ENCODE measurements at places on chromosomes 5 and 9. TPM values are rescaled to one million over a fixed set of nuclear protein-coding genes. Genes with fewer than 3 reads are reported as not detected.

DNA sequence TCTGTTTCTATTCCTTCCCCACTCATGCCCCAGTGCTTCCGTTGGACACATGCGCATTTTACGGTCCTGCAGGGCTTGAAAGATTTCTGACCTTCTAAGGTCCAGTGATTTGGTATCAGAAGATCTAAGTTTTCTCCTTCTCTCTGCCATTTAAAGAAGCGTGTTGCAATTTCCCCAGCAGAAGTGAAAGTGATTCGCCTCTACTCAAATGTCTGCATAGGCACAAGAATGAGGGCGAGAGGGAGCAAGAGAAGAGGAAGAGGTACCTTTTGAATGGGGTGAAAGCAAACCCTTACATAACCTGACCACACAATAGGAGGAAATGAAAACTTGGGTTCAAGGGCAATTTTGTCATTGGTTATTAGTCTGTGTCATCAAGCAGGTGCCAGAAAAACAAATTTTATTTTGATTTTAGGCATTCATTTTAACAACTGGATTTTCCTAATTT, 31.7 kb upstream of the NR3C1 start:
- no peak for DNase-seq

- DNase-seq: peak; percentile 59
Observed at GRCh38 chr5:2509527-2509926, 241.9 kb downstream of the IRX2 start.

GRCh38 chr9:15155826-15156225, 151.2 kb downstream of the TTC39B start:
- DNase-seq: no peak

DNA sequence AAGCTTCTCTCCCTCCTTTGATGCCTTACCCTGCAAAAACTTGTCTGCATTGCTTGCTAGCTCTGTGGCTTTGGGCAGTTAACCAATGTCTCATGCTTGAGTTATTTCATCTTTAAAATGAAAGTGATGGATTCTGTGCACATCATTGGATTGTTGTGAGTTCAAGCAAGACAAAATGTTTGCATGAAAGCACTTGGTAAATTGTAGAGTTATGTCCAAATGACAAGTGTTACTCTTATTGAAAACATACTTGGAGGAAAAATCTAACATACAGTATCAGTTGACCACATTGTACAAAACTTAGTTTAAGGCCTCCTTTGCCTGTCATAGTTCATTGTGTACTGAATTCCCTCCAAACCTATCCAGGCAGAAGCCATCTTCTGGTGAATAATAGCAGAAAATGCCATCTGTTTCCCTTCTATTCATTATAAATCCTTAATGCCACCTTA, 30.0 kb downstream of the TGFBR1 start:
- no peak for DNase-seq

GRCh38 chr9:81037889-81038288, 651.5 kb downstream of the TLE1 start:
- no peak for DNase-seq

DNA sequence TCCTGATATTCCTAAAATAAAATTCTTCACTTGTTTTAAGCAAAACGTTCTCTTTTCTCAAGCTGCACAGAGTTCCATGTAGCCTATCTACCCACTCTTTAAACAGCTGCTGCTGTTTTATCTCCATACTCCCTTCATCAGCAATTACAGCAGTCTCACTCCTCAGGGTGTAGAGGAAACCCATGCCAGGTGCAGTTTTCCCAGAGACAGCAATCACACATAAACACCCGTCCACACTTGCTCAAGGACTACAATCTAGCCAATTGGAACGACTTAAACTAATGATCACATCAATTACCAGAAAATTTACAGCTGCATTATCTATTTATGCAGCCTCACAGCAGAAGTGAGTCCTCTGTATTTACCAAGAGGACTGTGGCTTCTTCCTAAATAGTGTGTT, 141.7 kb downstream of the HTR1A start:
- DNase-seq: no peak

DNA sequence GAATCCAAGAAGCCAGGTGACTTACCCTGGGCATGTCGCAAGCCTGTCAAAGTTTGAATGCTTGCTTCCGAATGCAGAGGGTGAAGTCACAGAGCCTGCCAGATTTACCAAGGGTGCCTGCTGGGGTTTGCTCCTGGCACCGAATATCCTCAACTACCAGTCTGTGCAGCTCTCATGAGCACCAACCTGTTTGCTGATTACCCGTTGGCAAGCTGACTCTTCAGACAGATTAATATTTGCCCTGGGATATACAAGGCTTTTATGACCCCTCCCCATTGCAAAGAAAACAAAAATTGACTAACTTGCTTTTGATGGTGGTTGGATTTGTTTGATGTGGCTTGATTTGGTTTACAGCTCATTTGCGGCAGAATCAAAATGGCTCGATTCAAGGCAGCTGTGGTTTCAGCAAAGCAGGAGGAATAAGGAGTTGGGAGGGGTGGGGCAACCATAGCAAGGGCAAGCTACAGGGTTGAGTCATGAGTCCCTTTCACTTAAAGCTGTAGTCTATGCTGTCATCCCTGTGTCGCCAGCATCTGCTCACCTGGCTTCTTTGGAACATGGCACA, 82.3 kb upstream of the AGXT2 start:
- no peak for DNase-seq

GRCh38 chr9:98973576-98973975, 29.9 kb downstream of the COL15A1 start:
- no peak for DNase-seq

DNA sequence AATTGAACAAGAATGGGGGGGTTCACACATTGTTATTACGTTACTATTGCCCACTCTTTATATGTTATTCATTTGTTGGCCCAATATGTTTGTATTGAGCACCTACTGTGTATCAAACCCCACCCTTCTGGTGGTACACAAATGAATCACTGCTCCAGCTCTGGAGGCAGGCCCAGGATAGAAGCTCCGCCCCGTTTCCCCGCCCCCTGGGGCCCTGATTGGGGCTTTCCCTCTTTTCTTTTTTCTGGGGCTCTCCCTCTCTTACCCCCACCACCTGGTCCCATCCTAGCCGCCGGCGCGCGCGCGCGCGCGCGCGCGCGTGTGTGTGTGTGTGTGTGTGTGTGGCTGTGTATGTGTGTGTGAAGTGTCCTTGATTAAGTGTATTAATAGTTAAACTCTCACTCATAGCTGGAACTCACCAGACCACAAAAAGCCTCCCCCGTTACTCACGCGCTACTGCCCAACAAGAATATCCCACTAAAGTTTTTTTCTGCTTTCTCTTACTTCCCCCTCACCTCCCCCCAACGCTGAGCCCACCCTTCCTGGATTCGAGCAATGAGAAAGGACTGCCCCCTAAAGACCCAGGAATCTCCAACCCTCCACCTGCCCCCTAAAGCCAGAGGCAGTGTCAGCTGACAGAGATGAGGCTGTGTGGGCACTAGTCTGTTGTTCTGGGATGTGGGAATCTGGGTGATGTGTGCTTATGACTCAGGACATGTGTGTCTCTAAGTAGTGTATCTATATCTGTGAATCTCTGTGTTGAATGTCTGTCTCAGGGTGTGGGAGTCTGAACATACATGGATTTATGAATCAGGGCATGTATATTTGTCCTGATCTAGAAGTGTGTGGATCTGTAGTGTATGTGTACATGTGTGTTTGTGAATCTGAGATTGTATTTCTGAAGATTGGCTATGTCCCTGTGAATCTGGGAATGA, 4.0 kb downstream of the CXXC5 start:
- DNase-seq: peak; percentile 81

DNA sequence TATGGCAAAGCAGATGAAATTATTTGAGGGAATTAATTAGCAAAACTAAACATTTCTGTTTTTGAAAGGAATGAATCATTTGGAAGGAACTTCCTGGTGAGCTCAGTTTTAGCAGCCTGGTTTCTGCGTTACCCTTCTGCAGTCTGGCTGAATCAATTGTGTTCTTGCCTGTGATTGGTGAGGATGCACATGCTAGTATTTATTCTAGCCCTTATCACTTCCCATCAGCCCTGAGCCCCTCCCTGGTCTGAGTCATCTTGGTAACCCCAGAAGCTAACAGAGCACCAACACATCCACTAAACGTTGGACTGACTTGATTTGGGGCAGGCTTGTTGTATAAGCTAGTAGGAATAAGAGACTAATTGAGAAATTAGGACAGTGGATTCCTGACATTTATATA, 6.6 kb downstream of the TJP2 start:
- no peak for DNase-seq

DNA sequence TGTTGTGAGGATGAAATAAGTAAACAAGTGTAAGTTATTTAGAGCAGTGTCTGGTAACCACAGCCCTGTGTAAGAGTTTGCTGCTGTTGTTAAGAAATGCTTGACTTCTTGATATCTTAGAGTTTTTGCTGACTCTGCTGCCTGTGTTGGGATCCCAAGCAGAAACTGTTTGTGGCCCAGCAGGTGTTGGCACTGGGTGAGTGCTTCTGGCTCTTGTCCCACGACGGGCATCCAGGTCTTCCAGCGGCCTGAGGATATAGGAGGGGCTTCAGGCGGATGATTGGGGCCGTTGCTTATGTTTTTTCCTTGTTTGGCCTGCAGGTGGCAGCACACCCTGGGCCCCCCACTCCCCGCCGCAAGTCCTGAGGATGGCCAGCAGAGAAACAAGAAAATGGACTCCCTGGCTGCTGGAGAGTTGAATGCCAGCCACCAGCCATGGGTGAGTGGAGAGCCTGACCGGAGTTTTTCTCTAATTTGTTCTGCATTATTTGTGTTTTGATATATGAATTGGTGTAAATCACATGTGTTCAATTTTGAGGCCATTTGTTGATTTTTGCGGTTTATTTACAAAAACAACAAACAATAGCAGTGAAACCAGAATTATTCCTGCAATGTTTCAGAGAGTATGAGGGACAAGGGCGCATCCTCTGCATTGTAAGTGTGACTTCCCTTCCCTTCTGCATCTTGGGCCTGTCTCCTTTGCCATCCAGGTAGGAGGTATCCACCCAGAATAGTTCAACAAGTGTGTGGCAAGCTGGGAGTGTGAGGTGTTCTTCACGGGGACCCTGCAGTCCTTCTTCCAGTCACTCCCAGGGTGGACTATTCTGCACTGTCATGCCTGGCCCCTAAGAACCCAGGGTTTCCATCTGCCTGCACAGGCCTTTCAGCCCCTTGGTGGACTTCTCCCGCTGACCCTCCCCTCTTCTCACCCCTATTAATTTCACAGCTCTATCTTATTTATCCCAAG, 50.3 kb downstream of the SLC22A5 start:
- no peak for DNase-seq

- no peak for DNase-seq
Observed at GRCh38 chr9:81549500-81550206, 139.7 kb downstream of the TLE1 start.

- DNase-seq: no peak
Observed at GRCh38 chr5:120096413-120096812, 367.7 kb upstream of the PRR16 start.

DNA sequence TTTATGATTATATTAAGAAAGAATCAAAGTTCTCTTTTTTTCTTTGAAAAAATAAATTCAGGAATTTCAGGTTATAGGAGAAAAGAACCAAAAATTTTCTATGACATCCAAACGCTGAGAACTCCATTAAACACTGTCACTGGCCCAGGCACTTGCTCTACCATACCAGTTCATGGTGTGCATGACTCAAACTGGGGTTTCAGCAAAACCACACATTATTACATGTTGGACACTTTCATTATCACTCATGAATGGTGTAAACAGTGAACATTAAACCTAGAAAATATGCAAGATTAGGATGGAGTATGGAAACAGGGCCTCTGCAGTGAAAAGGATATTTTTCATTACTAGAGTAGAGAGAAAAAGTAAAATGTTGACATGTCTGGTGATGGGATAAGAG, 369.9 kb upstream of the FAM174A start:
- no peak for DNase-seq

- DNase-seq: no peak
Observed at GRCh38 chr5:113578091-113578490, 64.6 kb downstream of the YTHDC2 start.

DNA sequence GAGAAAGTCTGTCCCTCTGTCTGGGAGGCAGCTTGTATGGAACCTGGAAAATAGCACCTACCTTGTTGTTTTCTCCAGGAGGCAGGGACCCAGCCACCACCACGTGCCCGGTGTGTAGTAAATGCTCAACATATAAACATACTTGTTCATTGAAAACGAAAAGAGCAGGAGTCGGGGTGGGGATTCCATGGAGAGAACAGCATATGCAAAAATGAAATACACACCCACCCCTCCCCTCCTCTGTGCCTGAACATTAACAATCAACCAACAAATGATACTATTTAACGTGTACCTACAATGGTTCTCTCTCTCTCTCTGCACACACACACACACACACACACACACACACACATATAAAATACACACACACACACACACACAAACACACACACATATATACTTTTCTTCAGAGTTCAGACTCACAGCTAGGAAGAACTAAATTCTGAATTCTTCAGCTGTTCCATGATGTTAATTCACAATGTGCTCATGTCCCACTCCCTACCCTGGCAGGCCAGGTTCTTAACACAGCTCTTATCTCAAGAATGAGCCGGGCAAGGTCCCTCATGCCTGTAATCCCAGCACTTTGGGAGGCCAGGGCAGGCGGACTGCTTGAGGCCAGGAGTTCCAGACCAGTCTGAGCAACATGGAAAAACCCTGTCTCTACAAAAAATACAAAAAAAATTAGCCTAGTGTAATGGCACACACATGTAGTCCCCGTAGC, 16.3 kb upstream of the DENND1A start:
- DNase-seq: no peak

GRCh38 chr9:6126377-6126776, 89.2 kb upstream of the IL33 start:
- no peak for DNase-seq

DNA sequence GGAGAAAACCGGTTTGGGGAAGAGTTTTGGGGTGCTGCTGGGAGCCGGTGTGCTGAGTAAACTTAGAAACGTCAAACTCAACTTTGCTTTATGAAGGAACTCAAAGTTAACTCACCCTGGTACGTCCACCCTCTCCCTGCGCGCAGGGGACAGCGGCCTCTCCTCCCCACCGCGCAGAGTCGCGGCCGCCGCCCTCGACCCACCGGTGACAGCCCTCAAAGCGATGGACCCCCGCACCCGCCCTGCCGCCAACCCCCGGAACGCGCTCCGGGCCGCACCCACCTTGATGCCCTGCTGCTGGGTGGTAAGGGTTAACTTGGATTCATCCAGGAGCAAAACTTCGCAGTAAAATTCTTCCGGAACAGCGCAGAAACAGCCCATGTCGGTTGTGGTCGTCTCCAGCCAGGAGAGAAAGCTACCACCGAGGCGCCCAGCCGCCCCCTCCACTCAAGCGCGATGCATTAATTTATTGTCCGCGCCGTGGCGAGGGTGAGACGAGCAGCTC, 366 bp downstream of the EPB41L4A start:
- DNase-seq: no peak

GRCh38 chr5:126385524-126386502, 37.4 kb upstream of the GRAMD2B start:
- DNase-seq: no peak

The KCNIP1 gene
- 12.0 TPM for total RNA-seq

The ATG12 gene
- 57.9 TPM for total RNA-seq

The ALDOB gene
- total RNA-seq: not detected

The GPX8 gene
- 198 TPM for total RNA-seq

The SIGMAR1 gene
- 76.7 TPM for total RNA-seq

The ZNF454 gene
- 0.49 TPM for total RNA-seq

Measured in chondrocyte (in vitro differentiated cells).